ENCODE measurements at places on chromosomes 2 and 18. TPM values are rescaled to one million over a fixed set of nuclear protein-coding genes. Genes with fewer than 3 reads are reported as not detected.

ATP6V1C2 gene
- total RNA-seq = 0.14 TPM

VRK2 gene
- total RNA-seq = 21.4 TPM

RAPGEF4 gene
- total RNA-seq = 1.7 TPM

DNMT3A gene
- 113 TPM for total RNA-seq

BABAM2 gene
- 30.8 TPM for total RNA-seq

HOXD13 gene
- total RNA-seq = not detected

SERPINB12 gene
- total RNA-seq = not detected

KLHL41 gene
- total RNA-seq = 0.73 TPM
